NCI-H187 treated with DMSO at 0.1 percent for 48 hours (cell line): ENCODE measurements at places on chromosomes 11 and 22.

GRCh38 chr22:36921309-36922104 is 8.1 kb downstream of the CSF2RB start:
- DNase-seq: no peak

DNA sequence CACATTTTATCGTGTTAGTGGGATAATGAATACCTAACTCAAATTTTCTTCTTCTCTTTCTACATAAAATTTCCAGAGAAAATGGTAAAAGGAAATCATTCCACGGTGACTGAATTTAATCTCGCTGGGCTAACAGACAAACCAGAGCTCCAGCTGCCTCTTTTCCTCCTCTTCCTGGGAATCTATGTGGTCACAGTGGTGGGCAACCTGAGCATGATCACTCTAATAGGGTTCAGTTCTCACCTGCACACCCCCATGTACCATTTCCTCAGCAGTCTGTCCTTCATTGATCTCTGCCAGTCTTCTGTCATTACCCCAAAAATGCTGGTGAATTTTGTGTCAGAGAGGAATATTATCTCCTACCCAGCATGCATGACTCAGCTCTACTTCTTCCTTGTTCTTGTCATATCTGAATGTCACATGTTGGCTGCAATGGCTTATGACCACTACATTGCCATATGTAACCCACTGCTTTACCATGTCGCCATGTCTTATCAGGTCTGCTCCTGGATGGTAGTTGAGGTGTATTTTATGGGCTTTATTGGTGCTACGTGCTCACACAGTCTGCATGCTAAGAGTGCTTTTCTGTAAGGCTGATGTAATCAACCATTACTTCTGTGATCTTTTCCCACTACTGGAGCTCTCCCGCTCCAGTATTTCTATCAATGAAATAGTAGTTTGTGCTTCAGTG is 24.1 kb downstream of the OR10D3 start:
- DNase-seq: no peak

- DNase-seq: no peak
These were observed 453 bp downstream of the GAS2 start for GRCh38 chr11:22666688-22667439.

DNA sequence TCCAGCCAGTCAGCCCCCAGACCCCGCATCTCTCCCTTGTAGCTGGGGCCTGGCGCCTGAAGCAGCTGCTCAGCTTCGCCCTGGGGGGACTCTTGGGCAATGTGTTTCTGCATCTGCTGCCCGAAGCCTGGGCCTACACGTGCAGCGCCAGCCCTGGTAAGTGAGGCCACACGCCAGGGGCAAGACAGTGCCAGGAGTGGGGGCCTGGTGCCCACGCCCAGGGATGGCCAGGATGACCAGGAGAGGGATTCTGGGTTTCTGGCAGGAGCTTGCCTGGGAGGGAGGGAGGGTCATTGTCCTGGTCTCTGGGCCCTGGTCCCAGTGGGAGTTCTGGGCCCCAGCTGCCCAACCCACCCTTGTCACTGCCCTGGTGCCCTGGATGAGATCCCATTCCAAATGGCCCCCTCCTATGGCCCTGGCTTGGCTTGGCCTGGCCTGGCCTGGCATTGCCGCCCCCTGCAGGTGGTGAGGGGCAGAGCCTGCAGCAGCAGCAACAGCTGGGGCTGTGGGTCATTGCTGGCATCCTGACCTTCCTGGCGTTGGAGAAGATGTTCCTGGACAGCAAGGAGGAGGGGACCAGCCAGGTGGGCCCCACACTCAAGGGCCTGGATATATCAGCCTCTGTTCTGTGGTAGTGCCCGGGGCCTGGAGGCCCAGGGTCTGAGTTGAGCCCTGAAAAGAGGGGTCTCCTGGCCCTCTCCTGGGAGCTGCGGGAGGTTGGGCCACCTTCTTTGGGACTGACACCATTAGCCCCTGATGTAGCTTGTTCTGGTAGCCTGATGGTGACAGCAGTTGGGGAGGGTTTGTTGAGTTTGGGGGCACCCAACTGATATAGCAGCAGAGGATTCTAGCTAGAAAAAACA is 3.7 kb downstream of the SLC39A13 start:
- no peak for DNase-seq

DNA sequence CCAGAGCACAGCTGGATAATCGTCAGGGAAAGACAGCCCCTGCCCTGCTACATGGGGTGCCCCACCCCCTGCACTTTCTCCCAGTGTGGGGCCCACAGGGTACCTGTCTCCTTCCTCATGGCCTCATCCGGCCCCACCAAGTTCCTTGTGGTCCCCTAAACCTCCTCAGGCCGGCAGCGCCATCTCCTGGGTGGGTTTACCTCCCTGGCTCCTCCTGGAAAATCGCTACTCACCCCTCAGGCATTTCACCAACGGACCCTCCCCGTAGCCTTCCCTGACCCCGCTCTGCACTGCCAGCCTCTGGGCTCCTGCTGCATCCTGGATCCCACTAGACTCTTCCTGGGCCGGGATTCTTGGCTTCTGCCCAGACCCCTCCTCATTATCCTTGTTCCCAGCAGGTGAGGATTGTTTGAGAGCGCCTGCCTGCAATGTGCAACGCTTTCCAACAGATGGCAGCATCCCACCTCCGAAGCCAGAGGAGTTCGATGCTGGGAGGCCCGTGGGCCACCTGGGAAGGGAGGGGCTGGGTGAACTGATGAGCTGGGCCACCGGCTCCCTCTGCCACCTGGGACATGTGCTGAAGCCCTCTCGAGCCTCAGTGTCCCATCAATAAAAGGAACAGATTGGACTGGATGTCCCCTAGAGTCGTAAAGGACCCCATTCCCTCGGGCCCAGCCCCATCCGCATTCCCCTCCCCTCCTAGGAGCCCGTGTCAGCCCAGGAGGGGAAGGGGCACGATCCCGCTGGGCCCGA is 44.2 kb upstream of the TTLL12 start:
- no peak for DNase-seq

DNA sequence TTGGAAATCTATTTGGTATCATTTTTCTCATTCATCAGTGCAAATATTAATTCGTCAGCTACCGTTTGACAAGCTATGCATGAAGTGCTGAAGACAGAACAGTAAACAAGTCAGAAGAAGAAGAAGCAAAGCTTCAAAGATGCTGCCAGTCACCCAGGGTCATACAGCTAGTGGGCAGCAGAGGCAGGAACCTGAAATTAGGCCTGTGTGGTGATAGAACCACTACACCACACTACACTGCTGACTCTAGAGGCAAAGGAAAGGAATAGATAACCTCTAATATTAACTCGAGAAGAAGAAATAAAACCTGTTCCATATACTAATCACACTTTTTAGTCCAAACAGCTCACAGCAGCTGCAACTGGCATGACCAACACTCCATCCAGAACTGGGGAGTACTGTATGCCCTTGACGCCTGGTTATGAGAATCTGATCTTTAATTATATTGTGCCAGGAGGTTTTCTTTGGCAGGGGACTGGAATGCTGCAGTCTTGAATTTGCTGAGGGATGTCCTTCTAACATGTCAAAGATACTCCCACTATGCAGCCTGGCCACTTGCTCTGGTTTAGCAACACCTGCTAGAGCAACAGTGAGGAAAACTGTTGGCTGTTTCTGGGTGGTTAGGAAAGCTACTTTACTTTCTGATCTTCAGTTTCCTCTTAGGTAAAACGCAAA is 73.0 kb downstream of the PAK1 start:
- DNase-seq: no peak

DNA sequence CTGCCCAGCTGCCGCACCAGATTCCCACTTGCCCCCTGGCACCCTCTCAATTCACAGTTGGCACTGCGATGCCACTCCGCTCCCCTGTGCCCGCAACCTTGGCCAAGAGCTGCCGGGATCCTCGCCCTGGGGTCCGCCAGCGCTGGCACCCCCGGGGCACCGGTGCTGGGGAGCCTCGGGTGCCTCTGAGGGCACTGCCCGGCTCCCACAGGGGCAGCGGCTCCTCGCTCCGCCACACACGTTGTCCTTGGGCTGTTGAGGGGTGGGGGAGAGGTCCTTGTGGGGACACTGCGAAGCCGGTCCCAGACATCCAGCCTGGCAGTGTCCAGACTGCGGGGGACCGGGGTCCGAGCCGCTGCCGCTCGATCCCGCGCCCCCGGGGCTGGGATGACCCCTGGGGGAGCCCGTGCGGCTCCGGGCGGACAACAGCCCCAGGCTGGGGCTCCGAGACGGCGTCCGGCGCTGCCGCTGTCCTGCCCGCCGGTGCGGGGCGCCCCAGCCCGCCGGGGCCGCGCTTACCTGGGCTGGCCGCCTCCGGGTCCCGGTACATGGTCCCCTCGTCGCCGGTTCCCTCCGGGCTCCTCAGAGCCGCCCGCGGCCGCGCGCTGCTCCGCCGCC is 496 bp downstream of the SYT7 start:
- no peak for DNase-seq

GRCh38 chr11:46277622-46278386 is at the start of gene CREB3L1:
TSS of gene CREB3L1 (plus strand) at chr11:46277662. CDS start at chr11:46278112, 450 bp downstream.
- DNase-seq: no peak

DNA sequence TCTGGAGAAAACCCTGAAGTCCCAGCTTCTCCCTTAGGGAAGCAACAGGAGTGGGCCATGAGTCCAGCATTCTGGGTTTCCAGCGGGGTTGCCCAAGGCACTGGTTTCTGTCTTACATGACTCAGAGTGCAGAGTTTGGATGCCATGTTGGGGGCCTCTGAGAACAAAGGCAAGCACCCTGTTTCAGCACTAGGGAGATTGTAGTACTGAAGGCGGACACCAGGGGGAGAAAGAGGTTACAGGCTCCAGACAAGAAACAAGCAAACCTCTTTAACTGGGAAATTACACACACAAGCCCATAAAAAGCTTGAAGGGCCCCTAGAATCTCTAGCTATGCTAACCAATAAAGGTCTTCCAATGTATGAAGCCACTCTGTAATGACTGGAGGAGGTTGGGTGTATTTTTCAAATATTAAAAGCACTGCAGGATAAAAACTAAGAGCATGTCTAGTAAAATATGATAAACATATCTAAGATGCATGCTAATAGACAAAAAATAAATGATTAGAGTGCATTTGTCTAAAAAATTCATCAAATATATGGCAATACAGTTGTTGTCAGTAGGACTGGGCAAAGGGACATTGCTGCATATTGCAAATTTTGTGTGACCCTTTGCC is 7.1 kb downstream of the MS4A6E start:
- DNase-seq: no peak

DNA sequence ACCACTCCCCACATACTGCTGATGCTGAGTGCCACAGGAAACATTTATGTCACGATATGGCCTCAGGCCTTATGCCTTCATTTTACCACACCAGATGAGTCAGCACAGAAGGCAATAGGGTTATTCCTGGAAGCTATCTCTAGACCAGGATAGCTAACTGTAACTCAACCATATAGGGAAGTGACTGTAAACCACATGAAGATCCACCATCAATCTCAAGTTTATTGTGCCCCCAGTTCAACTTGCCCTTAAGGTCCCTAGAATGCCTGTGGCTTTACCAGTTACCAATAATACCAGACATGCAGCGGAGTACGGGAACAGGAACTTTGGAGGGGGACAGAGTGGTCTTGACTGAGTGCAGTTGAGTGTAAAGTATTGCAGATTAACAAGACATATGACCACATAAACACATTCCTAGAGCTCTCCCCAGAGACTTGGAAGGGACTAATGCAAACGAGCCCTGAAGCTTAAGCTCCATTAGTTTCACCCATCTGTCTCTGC is 180.9 kb downstream of the KIF18A start:
- DNase-seq: no peak

GRCh38 chr11:67468056-67468455 is 995 bp downstream of the TMEM134 start:
- DNase-seq: no peak

DNA sequence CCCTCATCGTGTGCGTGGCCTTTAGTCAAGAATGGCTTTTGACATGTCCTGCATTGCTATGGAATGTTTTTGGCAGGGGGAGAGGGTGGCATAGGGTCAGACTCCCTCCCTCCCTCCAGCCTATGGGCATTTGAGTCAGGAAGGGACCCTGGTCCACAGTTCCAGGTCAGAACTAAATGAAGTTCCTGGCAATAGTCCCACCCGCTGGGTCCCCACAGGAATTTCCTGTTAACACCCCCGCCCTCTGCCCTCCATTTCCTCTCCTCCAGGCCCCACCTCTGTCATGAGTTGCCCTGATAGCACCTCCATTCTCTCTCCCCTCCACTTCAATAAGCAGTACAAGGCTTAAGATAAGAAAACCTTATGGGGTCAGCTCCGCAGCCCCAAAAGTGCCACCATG is 40.8 kb upstream of the LMO2 start:
- no peak for DNase-seq

- no peak for DNase-seq
These were observed 100.0 kb upstream of the SOX6 start for GRCh38 chr11:16456366-16456765.

DNA sequence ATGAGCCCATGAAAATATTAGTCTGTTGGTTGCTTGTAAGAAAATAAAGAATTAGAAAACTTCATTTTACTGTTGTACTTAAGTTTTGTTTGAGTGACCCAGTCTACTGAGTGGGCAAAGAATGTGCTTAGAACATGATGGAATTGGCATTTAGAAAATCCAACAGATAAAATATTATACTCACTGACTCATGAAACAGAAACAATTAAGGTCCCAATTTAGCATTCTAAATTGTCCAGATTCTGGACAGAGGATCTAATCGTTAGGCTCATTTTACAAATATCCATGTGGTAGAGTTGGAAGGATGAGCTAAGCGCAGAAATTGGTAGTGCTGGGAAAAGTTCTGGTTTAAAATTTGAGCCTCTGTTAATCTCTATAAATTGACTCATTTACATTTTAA is 45.4 kb downstream of the METTL15 start:
- DNase-seq: no peak

DNA sequence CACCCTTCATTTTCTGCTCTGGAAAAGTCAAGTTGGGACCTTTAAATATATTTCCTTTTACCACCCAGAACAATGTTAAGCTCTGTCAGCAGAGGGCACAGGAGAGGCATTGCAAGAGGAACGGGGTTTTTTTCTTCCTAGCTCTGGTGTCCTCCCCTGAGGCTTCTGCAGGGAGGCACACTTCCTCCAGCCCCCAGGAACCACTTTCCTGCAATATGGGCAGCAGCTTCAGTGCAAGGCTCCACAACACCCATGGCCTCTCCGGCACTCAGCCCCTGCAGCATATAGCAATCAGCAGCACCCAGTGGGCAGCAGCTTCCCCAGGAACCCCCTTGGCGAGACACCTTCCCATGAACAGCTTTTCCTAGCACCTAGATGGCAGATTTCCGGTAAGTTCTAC is 101.4 kb downstream of the SYT9 start:
- DNase-seq: no peak

- DNase-seq: no peak
These were observed at the start of gene JHY for GRCh38 chr11:122882189-122882856. TSS of gene JHY (plus strand) at chr11:122882759. CDS start at chr11:122885850, 3,091 bp downstream.

DNA sequence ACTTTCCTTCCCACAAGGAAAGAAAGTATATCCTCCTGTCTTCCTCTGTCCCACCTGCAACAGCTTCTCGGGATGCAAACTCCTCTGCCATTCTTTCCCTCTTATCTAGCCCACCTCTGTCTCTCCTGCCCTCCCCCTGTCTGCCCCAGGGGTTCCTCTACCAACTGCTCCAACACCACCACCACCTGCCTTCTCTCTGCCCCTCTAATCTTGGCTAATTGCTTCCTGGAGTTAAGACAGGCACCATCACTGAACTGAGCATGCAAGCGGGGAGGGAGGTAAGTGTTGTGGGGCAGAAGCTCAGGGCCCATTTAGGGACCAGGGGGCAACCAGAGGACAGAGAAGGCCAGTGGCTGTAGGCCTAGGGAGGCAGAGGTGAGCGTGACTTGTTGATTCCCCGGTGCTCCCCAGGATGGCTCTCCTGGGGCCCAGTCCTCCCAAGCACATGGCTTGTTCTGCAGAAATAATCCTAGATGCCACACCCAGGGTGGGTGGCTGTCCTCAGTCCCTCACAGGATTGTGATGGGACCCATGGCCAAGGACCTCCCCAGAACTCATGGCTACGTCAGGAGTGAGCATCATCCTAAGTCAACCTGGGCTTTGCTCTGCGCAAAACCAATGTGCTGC is 111.1 kb downstream of the TP53I11 start:
- no peak for DNase-seq
